ENCODE measurements at places on chromosomes 7 and 10.
A peak's percentile ranks its signal among the peaks of the same experiment; 100 is the strongest.

GRCh38 chr7:21566094-21566493 is 23.3 kb downstream of the DNAH11 start:
- DNase-seq = no peak

- DNase-seq = no peak
Measured at GRCh38 chr10:30758338-30758737, 128.8 kb upstream of the LYZL2 start.

- DNase-seq = peak; percentile 94
Measured at GRCh38 chr7:79452032-79452494, 1.4 kb downstream of the MAGI2 start.

GRCh38 chr10:106446920-106447319 is 717.6 kb downstream of the SORCS1 start:
- DNase-seq = no peak

DNA sequence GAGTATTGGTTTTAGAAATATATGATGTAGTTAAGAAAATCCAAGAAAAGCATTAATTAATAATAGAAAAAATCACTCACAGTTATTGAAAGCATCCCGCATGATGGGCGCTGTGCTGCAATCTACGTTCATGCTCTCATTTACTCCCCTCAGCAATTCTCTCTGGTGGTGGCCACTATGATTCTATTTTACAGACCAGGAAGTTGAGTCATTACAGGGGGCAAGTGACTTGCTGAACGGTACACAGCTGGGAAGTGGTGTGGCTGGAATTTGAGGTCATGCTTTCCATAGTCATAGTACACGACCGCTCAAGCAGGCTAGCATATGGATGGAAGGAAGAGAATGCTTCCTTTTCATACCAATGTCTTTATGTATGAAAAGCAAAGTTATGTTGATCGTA is 117.4 kb downstream of the TES start:
- DNase-seq = no peak

DNA sequence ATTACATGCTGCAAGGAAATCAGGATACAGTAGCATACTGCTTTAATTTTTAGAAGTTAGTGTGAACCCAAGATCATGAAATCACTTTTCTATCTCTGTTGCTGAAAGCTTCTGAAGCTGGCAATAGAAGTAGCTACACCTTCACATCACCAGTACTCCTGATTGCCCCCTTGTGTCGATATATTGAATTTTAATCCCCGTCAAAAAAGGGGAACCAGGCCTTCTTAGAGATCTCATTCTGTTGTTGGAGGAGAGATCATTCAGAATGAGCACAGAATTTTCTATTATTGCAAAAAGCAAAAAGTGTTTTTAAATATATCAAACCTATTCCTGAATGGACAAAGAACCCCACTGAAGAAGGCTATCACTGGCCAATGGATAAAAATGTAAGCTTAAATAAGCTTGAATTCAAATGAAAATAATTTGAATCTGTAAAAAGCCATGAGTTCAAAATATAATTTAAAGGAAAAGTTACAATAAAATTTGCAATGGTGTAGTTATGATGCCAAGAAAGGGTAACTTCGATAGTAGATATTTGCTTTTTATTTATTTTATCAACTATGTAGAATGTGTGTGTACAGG is 39.7 kb upstream of the TEX47 start:
- DNase-seq = no peak

DNA sequence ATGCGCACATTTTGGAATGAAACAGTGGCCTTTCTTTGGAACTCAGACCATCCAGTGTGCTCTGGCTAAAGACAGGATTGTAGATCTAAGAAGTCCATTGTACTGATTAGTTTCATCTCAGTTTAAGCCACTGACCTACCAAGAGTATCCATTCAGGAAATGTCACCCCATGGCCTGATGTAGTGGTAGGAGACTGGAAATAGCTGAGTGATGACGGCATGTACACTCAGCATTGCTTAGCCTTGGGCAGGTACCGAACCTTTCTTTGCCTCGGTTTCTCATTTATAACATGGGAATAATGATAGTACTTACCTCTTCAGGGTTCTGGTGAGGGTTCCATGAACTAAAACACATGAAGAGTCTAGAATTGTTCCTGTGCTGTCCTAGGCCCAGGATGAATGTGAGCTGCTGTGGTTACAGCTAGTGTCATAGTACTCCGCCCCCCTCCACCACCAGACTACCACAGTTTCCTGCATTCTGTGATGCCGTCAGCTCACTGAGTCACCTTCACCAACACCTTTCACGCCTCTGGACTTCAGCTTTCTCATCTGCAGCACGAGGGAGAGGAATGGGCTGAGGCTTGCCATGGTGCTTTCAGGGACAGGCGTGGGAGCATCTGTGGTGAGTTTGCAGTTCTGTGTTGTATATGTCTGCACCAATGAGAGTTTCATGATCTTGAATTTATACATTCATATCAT is 484.0 kb upstream of the GALNT17 start:
- DNase-seq = no peak

GRCh38 chr7:21542891-21543527 is at the start of gene DNAH11:
DNAH11 (plus strand) TSS chr7:21543039; CDS start chr7:21543246, 207 bp downstream.
- DNase-seq = no peak

GRCh38 chr7:144641389-144642044 is 194.3 kb downstream of the TPK1 start:
- no peak for DNase-seq

GRCh38 chr7:32200646-32201045 is 130.4 kb upstream of the PDE1C start:
- no peak for DNase-seq

- DNase-seq = no peak
Measured at GRCh38 chr10:123943307-123943706, 51.7 kb upstream of the CPXM2 start.

GRCh38 chr10:4254101-4254994 is 469.3 kb upstream of the KLF6 start:
- no peak for DNase-seq

DNA sequence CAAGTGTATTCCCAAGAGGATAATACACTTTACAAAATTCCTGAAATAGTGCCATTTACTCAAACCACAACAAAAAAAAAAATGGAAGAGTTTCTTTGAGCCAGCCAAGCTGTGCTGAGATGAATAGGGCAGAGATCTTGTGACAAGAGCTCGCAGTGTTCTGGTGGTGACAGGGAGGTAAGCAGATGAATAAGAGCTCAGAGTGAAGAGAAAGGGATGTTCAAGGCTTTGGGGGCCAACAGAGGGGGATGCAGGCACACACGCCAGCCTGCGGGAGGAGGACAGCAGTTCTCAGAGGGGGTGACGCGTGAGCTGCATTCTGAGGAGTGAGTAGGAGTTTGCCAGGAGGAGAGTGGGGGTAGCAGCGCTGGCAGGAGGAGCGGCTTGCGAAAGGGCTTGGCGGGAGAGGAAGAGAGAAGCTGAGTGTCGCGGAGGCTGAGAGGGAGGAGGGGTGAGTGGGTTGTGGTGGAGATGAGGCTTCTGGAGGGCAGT is 194.4 kb upstream of the IMMP2L start:
- DNase-seq = peak; percentile 85

DNA sequence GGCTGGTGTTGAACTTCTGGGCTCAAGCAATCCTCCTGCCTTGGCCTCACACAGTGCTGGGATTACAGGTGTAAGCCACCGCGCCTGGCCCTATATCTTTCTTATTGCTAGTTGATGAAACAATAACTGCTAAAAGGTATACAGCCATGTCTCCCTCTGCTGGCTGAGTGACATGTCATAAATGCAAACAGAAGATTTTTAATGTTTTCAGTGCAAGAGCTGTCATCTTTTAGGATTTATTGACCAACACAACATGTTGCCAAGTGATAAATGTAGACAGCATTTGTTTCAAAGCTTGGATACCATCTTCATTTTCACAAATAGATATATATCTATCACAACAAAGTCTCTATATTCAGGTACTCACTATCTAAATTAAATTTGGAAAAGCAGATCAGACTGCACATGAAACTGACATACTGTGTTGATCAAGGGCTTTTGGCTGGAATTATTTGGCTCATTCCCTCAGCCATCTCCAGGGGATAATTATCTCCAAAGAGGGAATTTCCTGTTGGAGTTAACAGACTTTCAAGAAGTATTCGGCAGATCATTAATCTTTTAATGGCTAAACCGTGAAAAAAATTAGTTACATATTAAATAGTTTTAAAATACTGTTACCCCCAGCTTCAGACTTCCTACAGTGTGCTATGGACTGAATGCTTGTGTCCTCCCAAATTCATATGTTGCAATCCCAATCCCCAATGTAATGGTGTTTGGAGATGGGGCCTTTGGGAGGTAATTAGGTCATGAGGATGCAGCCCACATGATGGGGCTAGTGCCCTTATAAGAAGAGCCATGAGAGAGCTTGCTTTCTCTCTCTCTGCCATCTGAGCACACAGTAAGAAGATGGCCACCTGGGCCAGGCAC is 41.3 kb upstream of the SRPK2 start:
- DNase-seq = no peak

DNA sequence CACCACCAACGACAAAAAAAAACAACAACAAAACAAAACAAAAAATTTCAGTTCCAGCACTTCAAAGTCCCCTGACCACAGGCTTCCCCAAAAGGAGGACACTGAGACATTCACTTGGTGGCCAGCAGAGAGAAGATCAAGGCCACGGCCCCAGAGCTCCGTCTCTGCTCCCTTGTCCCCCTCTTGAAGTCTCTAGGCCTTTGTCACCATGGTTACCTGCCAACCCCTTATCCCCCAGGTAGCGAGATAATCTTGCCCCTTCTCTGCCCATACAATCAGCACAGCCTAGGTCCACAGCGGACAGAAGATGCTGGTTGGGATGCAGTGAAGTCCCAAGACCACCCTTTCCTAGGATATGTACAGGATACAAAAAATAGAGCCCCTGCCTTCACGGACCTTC is 30.7 kb downstream of the AFAP1L2 start:
- DNase-seq = no peak

DNA sequence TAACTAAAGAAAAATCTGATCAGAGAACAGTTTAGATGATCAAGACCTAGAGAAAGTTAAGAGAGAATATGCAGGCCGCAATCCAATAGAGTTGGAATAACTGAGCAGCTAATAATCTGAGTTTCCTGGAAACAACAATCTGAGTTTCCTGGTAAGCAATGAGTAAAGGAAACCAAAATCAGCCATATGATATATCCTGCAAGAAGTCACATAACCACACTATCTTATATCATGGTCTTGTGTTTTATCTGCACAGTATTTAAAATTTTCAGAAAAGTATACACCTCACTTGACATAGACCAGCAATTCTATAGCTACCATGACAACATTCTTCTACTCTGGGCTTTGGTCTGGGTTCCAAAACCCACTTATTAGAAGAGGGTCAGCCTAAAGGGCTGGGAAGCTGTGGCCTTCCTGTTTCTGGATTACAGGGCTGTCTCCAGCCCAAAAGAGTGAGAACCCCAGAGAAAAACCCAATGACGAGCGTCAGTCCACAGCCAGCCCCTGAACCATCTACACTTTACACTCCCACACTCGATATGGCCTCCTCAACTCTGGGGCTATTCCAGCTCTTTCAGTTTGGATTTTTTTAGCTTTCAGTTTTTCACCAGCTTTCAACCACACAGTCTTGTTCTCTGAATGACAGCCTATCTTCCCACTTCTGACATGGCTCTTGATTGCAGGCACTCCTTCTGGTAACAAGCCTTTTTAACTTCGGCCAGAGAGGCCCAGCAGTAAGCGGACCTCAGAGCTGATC is 110.4 kb downstream of the GLI3 start:
- no peak for DNase-seq

DNA sequence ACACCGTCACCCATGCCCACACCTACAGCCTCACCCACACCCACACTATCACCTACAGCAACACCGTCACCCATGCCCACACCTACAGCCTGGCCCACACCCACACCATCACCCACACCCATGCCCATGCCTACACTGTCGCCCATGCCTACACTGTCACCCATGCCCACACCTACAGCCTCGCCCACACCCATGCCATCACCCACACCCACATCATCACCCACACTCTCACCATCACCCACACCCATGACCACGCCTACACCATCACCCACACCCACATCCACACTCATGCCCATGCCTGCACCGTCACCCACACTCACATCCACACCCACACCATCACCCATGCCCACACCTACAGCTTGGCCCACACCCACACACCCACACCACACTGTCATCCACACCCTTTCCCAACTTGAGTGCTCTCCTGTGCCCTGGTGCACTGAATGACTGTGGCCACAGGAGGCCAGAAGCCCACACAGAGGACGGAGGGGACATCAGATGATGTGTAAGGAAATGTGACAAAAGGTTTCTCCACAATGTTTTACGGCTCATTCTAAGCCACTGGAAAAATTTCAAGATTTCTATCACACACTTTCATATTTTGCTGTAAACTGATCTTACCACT is 153.3 kb downstream of the WDR37 start:
- DNase-seq = no peak

DNA sequence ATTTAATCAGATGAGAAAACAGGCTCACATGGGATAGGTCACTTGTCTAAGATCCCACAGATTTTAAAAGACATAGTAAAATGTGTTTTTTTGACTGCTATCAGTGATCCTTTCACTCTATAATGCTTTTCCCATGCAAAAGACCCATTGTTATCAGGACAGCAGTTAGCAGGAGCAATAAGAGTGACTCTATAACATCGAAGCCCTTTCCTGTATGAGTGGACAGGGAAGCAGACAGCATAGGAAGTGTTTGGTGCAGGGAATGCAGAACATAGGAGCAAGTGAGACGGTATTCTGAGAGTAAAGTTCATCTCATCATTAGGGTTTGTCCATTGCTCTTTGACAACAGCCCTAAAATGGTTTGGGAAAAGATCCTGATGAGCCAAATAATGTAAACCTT is 68.5 kb downstream of the SLC25A13 start:
- no peak for DNase-seq

GRCh38 chr10:79159785-79160184 is 91.0 kb downstream of the ZMIZ1 start:
- DNase-seq = no peak

DNA sequence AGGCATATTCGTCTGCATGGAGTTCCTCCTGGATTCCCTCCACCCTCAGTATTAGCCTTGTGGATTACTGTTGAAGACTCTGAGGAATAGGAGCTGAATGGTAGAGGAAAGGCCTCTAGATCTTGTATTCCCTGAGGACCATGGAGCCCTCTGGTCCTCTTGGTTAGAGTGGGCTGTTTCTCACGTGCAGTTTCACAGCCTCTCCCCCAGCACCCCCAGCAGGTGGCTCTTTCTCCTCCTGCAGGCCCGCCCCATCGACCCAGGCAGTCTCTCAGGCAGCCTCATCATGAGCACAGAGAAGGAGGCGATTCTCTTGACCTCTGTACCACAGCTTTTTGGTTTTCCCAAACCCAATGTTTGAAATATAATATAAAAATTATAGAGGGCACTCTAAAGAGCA is 102.0 kb downstream of the WNT2 start:
- no peak for DNase-seq

GRCh38 chr10:103465411-103466179 is 6.9 kb upstream of the CALHM1 start:
- DNase-seq = no peak

- no peak for DNase-seq
Measured at GRCh38 chr7:141304291-141304690, 230.4 kb downstream of the TMEM178B start.

GRCh38 chr10:80583685-80584084 is 46.0 kb downstream of the SH2D4B start:
- no peak for DNase-seq
